Fibroblast of the conjunctiva (primary cell): ENCODE measurements at places on chromosomes 13 and 19.

DNA sequence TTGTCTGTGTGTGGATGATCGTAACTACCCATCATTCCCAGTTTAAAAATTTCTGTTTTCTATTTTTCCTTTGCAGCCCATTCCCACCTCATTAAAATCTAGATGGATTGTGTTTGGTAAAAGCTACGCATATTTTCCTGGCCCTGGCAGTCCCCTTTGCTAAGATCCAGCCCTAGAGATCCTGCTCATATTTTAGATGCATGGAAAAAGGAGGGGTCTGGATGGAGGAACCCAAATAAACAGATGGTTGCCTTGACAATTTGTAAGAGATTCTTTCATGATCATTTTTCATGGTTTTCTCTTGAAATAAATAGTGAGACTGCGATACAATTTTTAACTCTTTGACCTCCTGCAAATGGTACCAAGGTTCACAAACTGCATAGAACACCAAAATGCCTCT is 174.4 kb downstream of the SLC7A1 start:
- no peak for DNase-seq

DNA sequence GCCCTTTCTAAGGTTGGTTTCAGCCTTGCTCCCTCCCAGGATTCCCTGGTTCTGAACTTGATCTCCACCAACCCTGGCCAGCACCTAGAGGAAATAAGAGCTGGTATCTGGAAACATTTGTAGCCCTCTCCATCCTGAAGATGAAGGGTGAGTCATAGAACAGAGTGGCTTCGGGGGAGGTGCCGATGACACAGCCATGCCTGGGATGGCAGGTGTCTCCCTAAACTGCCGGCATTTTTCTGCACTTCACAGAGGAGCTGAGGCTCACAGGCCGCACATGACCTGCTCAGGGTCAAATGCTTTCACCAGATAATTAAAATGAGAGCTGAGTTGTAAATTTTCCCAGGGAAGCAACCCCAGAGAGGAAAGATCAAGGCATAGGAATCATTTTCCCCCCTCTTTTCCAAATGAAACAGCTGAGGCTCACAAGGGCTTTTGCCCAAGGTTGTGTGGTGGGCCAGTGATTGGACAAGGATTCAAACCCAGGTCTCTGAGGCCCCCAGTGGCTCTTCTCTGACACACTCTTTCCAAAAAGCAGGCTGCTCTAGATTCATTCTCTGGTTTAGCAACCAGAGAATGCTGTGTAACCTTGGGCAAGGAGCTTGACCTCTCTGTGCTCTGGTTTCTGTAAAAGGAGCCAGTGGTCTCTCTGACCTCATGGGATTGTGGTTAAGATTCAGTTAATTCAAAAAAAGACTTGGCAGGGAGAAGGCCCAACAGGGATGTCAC is 1.2 kb upstream of the SLC25A42 start:
- DNase-seq: no peak

- peak; percentile 72 for DNase-seq
Measured at GRCh38 chr19:1361601-1362386, 21.9 kb upstream of the NDUFS7 start.

- DNase-seq: no peak
Measured at GRCh38 chr19:48665786-48666185, 7.0 kb downstream of the NTN5 start.

DNA sequence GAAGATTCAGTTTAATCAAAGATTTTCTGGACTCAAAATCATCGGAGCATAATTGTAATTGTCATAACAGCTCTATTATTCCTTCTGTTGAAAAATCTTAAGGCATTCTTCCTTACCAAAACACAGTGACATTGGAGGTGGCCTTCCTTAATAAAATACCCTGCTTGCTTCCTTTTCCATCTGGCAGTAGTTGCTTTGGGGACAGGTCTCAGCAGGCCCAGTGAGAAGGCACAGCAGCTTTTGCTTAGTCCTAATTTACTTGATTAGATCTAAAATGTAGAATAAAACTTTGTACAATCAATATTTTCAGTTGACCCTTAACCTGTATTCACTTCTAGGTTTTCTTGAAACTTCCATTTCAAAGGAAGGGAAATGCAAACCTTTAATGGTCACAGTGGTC is 471.6 kb downstream of the PCDH20 start:
- no peak for DNase-seq

GRCh38 chr13:111385183-111385857 is 64.9 kb downstream of the TEX29 start:
- DNase-seq: no peak

DNA sequence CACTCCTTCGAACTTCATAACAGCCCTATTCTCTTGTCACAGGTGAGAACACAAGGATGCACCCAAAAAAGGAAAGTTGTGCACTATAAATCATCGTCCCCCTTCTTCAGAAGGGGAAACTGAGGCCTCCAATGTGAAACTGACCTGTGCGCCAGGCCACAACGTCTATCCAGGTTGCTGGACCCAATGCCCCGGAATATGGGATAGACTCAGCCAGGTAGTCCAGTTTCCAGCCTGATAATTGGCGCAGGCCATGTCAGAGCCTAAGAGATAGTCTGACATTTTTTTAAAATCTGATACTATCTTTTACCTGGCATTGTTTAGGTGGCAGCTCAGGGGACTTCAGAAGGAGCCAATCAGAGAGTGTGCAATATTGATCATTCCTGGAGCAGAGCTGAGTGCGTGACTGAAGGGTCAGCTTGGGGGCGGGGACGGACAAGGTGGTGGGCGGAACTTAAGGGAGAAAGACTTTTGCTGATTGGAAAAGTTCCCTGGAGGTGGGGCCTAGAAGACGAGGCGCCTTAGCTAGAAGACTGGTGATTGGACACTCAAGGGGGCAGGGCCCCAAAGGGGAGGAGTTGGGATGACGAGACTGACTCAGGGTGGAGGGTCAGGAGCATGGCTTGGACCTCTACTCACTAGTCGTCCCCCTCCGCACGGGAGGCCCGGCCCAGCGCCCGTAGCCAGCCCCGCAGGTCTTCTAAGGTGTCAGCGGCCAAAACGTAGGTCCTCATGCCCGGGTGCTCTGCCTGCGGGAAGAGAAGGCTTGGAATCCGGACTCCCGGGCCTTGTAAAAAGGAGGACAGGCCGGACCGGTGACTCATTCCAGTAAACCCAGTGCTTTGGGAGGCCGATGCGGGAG is 8.5 kb downstream of the PLEKHA4 start:
- DNase-seq: no peak

DNA sequence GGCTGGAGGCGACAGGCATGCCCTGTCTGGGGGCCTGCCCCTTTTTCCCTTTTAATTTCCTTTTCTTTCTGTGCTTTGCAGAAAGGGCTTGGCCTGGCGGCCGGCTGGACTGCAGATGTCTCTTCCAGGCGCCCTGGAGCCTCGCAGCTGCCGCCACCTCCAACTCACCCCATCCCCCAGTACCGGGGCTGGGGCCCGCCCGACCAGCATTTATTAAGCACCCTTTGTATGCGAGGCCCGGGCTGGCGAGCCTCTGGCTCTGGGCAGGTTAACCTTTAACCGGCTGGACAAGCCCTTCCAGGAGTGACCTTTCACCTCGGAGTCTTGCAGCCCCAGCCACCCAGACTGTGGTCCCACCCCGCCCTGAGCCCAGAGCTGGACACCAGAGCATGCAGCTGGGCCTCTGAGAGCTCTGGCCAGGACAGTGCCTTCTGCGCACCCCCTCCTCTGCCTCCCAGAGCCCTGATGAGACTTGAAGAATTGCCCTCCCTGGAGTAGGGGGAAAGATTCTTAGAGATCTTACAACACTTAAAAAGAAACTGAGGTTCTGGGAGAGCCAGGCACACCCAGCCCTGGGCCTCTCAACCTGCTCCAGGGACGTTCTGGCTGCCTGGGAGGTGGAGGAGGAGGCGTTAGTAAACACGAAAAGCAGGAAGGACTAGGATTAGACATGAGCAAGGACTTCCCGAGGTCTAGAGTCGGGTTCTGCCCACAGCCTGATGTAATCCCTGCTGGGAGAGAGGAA is 1.1 kb upstream of the NR2F6 start:
- DNase-seq: no peak

GRCh38 chr13:46609726-46610125 is 56.8 kb downstream of the LRCH1 start:
- DNase-seq: no peak

- no peak for DNase-seq
Measured at GRCh38 chr19:16472992-16473391, 1.2 kb upstream of the EPS15L1 start.

GRCh38 chr19:1289686-1290025 is 4.0 kb downstream of the EFNA2 start:
- no peak for DNase-seq

GRCh38 chr19:38513762-38514167 is 80.3 kb downstream of the RYR1 start:
- no peak for DNase-seq

- no peak for DNase-seq
Measured at GRCh38 chr19:572743-573518, 535 bp downstream of the BSG start.

DNA sequence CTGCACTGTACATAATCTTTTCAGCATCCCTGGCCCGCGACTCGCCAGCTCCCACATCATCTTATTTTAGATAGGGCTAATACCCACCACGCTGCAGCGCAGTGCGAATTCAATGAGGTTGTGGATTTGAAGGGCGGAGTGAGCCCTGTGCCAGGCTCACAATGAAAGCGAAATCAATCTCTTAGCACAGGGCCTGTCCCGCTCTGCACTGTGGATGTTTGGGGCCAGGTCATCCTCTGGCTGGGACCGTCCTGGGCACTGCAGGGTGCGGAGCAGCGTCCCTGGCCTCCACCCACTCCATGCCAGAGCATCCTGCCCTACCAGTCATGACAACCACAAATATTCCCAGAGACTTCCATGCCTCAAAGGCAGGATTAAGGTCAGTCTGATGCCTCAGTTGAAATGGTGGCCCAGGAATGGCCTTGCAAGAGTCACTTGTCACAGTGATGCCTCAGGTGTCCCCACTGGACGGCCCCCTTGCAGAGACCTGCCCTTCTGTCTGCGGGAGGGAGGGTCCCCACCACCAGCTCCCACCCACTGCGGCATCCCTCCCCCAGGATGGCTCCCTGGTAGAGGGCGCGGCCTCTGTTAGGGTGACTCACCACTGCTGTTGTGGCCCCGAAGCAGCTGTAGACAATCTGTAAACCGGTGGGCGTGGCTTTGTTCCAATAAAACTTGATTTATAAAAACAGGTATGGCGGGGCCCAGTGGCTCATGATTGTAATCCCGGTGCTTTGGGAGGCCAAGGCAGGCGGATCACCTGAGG is 5.6 kb downstream of the UHRF1 start:
- DNase-seq: peak; percentile 55

DNA sequence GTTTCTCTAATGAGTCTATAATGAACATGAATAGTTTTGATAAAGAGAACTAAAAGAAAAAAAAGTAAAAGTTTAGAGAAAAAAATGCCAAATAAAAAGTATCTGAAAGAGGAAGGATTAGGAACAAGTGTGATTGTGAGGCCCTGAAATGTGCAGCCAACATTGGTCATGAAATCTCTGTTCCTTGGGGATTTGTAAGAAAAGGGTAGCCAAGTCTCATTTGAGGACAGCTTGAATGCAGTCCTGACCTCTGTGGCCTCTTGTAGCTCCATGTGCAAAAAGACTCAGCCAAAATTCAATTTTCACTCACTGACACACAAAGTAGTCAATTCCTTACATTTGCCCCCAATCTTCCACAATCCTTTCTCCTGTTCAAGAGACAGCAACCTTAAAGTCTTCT is 167.9 kb downstream of the KLF12 start:
- DNase-seq: no peak

DNA sequence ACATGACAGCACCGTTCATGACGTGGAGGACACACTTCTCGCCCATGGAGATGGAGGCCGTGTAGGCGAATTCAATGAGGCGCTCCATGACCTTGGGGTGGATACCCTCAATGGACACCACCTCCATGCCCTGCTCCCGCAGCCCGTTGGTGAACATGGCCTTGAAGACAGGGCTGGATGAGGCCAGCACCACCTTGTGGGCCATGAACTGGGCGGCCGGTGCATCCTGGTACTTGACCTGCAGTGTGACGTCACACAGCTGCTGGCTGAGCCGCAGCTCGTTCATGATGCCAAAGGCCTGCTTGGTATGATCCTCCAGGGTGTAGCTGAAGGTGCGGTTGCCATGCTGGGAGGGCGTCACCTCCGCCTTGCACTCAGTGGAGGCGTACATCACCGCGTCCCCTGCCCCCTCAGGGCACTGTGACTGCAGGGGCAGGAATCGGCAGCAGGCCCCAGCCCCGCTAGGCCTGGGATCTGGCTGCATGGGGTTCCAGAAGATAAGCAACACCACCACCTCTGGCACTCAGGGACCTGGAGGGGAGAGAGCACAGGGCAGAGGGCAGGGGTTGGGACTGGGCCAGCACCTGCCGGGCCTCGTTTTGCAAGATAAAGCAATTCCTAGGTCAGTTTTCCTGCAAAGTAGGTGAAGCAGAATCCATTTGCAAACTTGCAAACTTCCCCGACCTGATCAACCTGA is 3.5 kb downstream of the KEAP1 start:
- DNase-seq: no peak

- DNase-seq: no peak
Measured at GRCh38 chr13:30022796-30023195, 172.4 kb upstream of the UBL3 start.

DNA sequence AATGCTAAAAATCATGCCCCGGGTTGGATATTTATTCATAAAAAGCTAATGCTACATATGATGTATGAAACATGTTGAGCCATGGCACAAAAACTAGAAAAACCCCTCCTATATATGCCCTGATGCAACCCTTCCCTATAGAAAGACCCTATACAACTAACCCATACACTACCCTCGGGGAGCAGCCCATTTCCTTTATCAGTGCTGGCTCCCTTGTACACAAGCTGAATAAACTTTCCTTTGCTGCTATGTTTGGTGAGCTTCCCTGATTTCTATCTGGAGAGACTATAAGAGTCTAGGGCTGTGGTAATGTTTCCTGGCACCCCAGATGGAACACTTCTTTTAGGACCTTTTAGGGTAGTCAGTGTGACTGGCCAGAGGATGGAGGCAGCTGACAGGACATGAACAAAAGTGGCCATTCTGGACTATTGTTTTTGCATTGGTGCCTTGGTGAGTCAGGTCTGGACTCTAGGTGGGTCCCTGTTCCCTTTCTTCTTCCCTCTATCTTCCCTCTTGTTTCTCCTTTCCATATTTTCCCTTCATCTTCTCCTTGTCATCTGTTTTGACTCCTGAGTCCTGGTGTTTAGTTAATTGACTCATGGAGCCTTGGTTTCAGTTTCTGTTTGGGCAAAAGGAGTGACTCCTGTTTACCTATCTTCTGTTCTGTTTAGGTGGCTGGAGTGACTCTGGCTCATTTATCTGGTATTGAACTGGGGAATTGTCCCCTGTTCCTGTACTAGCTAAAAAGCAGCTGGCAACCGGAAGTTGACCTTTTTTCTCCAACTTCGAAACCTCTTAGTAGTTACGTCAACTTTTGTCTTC is 1321.8 kb upstream of the PCDH9 start:
- DNase-seq: no peak

- DNase-seq: no peak
Measured at GRCh38 chr13:109651854-109652253, 134.5 kb downstream of the IRS2 start.
